Activated T-cell treated with anti-CD3 and anti-CD28 coated beads for 4 hours (primary cell): ENCODE measurements at places on chromosomes 6 and 20.

DNA sequence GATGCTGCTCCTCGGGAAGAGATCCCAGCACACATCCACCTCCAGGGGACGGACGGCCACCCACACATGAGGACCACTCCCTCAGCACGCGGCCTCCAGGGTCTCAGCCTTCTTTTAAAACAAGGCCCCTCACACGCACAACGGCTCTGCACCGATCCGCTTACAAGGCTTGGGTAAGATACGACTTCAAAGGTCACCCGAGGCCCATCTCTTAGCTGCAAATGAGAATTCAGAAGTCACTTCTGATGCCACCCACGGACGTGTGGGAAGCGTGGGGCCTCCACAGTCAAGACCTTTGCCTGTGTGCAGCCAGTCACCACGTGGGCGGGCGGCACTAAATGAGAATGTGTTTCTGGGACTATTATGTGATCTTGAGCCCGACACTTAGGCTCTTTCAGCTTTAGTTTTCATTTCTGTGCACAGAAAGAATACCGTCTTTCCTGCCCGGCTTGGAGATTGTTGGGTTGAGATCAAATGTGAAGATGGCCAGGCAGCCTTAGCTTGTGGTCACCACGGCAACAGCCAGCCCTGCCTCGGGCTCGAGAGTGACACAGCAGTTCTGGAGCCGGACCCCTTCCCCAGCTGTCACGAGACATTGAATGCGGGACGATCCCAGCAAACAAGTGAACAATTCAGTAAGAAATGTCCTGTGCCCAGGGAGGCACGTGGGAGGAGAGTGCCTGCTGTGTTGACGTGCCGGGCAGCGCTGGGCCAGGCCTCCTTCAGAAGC is 91.6 kb downstream of the RAMACL start:
- peak; percentile 34 for DNase-seq

DNA sequence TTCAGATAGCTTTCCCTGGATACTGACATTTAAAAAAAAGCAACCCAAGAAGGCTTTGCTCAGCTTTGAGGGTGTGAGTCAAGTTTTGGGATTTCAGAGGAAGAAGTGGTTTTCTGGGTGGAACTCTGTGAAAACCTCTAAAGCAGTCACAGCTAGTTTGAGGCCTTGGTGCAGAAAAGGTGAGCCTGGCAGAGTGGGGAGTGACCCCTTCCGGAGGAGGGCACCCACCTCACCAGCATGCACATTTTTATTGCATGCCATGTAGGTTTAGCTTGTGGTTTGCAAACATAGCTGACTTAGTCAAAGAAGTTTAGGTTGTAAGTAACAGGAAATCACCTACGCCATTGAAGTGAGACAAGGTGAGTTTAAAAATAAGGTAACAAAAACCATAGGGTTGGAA is 146.8 kb upstream of the PMEPA1 start:
- no peak for DNase-seq

- no peak for DNase-seq
These were observed 3.9 kb upstream of the CST9 start for GRCh38 chr20:23609486-23610109.

GRCh38 chr6:158892266-158892665 is 73.1 kb upstream of the EZR start:
- DNase-seq, result no peak

GRCh38 chr20:31739550-31739977 is 474 bp downstream of the TPX2 start:
- DNase-seq, result no peak

GRCh38 chr6:7647504-7647903 is 57.5 kb downstream of the SNRNP48 start:
- DNase-seq, result no peak

DNA sequence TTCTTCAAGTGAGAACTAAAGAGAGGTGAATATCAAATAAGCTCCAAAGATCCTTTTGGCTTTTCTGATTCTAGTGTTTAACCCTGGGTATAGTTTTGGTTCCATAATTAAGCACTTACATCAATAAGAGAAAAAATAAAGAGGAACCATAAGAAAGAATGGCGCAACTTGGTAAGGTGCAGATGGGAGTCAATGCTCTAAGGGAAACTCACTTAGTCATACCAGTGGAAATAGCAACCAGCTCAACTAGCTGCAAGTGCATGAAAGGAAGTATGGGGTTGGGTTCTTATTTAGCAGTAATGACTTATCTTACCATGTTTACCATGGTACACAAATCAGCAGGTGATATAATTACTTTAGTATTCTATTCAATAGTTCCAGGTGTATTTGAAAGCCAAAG is 296.5 kb upstream of the RUNX2 start:
- no peak for DNase-seq

DNA sequence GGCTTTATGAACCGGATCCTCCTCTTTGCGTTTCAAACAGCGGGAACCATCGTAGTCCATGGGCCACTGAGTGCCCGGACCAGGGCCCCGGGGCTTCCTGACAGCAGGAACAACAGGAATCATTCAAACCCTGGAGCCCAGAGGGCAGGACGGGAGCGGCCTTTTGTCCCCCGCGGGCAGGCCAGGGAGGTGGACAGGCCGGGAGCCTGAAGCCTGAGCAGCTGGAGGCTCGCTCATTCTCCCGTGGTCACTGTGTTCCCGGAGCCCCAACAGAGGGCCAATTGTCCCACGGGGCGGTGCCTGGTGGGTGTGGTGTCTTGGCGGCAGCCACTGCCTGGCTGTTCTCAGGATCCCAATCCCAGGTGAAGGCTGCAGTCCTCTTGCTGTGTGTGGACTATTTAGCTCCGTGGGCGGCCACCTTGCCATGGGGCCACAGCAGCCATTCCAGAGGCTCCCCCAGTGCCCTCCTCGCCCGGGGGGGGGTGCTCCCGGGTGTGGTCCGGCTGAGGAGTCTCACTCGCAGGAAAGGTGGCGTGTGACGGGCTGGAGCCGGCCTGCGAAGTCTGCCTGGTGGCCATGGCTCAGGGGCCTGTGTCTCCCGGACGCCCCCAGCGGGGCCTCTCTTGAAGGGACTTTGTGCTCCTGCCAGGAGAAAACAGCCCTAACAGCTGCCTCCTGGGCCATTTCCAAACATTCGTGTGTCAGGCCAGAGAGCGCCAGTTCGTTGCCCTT is 77.2 kb upstream of the BHLHE23 start:
- DNase-seq, result no peak

DNA sequence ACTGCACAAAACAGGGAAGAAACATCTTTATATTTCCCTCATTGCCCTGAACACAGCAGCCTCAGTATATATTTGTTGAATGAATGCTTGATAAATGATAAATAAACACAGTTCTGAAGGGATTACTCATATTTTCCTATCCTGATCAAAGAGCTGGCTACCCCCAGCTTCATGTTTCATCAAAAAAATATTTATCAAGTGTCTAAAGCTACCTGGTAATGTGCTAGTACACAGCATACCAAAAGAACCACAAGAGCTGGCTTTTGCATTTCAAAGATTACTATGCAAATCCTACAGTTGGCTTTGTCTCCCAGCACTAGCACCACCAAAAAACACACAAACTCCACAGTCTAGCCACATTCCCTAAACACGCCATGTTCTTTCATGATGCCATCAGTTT is 130.0 kb downstream of the BTBD9 start:
- DNase-seq, result no peak

- no peak for DNase-seq
These were observed 97.8 kb upstream of the OGFRL1 start for GRCh38 chr6:71190809-71191208.

GRCh38 chr6:110048221-110048875 is 70.2 kb downstream of the GPR6 start:
- no peak for DNase-seq

DNA sequence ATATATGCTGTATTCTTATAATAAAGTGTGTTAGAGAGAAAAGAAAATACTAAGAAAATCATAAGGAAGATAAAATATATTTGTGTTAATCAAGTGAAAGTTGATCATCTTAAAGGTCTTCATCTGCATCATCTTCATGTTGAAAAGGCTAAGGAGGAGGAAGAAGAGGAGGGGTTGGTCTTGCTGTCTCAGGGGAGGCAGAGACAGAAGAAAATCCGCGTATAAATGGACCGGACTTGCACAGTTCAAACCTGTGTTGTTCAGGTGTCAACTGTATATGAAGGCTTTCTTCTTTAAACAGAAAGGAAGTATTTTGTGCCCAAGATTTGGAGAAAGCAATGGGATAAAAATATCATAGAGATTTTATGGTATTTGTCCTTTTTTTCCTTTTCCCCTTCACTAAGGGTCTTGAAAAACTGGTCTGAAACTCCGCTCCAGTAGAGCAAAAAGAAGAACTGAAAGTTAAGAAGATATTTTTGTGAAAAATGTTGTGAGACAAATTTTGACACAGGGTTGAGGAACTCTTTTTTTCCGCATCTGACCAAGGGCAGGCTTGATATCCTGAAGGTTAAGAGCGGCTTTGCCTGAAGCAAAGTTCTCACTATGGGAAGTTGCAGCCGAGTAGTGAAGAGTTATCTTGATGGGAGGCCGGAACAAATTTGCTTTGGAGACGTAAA is 350.7 kb downstream of the LAMA2 start:
- DNase-seq, result no peak

DNA sequence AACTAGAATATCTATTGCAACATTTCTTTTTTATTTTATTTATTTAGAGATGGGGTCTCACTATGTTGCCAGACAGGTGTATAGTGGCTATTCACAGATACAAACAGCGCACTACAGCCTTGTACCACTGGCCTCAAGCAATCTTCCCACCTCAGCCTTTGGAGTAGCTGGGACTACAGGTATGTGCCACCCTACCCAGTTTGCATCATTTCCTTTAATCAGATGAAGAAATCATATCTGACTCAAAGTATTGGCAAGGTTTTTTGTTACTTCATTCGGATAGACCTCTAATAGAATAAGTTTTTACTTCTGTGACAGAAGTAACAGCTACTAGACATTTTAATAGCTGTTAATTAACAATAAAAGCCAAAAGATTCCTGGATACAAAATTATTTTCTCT is 153.9 kb downstream of the CDK19 start:
- no peak for DNase-seq

DNA sequence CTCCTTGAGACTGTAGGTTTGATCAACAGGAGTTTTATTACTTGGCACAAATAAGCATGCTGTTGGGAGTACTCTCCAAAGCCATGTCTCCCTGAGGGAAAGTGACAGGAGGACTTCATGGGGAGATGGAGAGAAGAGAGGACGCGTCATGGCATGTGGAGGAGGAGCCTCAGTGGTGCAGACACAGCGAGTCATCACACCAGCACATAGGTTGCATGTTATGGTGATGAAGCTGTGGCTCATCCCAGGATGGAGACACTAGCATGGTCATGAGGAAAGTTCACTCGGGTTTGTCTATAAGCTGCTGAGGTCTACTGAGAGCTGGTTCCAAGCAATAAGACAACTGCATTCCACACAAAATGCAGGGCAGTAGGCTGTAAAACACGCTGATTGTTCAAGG is 13.2 kb upstream of the SSTR4 start:
- DNase-seq, result no peak

GRCh38 chr20:38203337-38203980 is 38.4 kb upstream of the TGM2 start:
- DNase-seq, result no peak

GRCh38 chr20:33250666-33251065 is 14.9 kb downstream of the BPIFA1 start:
- DNase-seq, result no peak

GRCh38 chr20:40575851-40576250 is 113.2 kb downstream of the MAFB start:
- no peak for DNase-seq

DNA sequence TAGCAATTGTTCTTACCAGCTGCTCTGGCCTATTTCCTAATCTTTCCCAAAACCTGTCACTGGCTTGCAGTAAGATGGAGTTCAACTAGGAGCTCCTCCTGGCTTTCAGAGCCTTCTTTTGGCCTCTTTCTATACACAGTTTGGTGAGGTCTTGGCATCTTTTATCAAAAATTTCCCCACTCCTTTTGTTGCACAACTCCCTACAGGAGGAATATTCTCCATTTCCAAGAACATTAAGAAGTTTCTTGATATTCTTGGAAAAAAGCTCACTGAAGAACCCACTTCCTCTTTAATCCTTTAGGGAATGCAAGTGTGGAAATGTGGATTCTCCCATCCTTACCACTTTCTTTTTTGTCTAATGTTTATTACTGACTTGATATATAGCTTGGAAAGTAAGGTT is 171.3 kb upstream of the KCNK16 start:
- no peak for DNase-seq
